ENCODE measurements at places on chromosomes 3 and 15. TPM values are rescaled to one million over a fixed set of nuclear protein-coding genes. Genes with fewer than 3 reads are reported as not detected.

DLL4 gene
- total RNA-seq, result 0.35 TPM

GRCh38 chr3:183252973-183253527, at the start of gene B3GNT5:
B3GNT5 (plus strand) TSS chr3:183253253; CDS start chr3:183269799, 16,546 bp downstream.
- H3K4me1 ChIP-seq, result peaks cover 12% of the 10 kb centered on the region
- peaks cover 10% of the 10 kb centered on the region for H3K27me3 ChIP-seq
- DNase-seq, result peak; percentile 65
- no peak within 1 kb of the TSS for H3K27ac ChIP-seq
- H3K4me3 ChIP-seq, result peak within 1 kb of the TSS; percentile 82

DNA sequence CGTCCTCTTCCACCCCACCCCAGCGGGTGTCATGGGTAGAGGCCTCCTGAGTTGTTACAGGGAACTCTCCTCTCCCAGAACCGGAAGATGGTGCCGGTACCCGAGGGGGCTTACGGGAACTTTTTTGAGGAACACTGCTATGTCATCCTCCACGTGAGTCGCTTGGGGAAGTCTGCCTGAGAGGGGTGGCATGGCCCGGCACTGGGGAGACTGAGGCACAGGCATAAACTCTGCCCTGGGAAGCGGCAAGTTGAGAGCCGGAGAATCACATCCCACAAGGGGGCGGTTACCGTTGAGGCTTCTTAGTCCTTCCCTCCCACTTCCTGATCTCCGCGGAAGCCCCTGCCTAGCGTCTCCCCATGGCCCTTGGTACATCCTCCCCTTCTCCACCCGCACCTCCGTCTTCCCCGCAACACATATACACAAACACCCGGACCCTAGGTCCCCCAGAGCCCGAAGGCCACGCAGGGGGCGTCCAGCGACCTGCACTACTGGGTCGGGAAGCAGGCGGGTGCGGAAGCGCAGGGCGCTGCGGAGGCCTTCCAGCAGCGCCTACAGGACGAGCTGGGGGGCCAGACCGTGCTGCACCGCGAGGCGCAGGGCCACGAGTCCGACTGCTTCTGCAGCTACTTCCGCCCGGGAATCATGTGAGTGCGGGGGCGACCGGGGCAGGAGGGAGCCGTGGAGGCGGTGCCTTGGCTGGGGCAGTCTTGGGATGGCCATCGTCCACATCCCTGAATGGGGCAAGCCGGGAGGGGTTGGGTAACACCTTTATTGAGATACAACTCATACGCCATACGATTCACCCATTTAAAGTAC, 3.4 kb downstream of the VILL start:
- no peak overlapping the region for H3K27ac ChIP-seq
- H3K4me3 ChIP-seq, result peak overlapping the region; percentile 82
- DNase-seq, result peak; percentile 76
- no peaks in the 10 kb centered on the region for H3K4me1 ChIP-seq
- 0 out of 2 replicates have a peak, but pooled peaks cover 2% of the 10 kb centered on the region for H3K36me3 ChIP-seq
- no peaks in the 10 kb centered on the region for H3K27me3 ChIP-seq

DNA sequence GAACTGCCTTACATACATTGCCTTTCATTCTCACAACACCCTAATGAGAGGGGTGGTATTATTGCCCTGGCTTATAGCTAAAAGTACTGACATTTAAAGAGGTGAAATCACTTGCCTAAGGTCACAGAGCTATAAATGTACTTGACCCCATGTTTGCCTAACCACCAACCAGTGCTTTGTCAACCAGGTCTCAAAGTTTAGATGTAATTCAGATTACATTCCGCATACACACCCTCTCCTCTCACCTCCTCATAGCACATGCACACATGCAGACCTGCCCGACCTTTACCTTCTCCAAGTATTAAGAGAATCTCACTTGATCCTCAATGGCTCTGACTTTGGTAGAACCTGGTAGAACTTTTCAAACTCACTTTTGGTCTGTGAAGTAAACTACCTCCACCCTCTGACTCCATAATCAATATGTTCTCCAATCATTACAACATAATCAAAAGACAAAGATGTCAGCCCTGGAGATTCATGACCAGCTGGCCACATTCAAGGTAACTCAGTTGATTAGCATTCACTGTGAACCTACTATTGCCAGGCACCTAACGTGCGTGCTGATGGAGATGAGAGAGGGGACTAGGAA, 63.2 kb upstream of the HES1 start:
- H3K27me3 ChIP-seq, result peaks cover 4% of the 10 kb centered on the region
- DNase-seq, result no peak
- peaks cover 17% of the 10 kb centered on the region for H3K36me3 ChIP-seq
- no peak overlapping the region for H3K27ac ChIP-seq

Data from H9 (cell line).